ENCODE measurements at places on chromosomes 7 and 10.

- DNase-seq = peak; percentile 42
These were observed 996 bp downstream of the ADAM12 start for GRCh38 chr10:126387041-126387921.

- no peak for DNase-seq
These were observed 481.0 kb downstream of the PLXNA4 start for GRCh38 chr7:132095111-132095765.

DNA sequence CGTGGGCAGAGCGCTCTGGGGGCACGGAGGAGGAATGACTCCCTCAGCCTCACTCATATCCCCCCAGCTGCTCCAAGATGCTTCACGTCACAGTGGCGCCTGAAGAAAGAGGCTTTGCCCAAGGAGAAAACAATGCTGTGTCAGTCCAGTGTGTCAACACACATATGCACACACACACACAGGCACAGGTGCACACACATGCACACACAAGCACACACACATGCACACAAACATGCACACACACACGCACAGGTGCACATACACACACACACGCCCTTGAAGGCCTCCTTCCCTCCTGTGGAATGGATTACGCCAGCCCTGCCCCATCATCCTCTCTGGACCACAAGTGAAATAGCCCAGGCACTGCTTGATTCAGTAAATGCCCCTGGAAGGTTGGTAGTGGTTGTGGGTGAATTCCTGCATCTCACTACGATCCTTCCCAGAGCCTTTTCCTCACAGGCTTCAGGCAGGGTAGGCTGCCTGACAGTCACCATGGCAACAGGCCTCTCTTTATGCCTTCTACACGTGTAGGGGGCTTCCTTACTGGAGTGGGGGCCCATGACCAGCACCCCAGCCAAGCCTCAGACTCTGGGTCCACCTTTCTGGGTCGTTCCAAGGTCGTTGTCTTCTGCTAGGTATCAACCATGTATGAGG lies 371.5 kb upstream of the PODXL start:
- DNase-seq = no peak

GRCh38 chr7:91692800-91693199 lies 187.7 kb downstream of the MTERF1 start:
- no peak for DNase-seq

DNA sequence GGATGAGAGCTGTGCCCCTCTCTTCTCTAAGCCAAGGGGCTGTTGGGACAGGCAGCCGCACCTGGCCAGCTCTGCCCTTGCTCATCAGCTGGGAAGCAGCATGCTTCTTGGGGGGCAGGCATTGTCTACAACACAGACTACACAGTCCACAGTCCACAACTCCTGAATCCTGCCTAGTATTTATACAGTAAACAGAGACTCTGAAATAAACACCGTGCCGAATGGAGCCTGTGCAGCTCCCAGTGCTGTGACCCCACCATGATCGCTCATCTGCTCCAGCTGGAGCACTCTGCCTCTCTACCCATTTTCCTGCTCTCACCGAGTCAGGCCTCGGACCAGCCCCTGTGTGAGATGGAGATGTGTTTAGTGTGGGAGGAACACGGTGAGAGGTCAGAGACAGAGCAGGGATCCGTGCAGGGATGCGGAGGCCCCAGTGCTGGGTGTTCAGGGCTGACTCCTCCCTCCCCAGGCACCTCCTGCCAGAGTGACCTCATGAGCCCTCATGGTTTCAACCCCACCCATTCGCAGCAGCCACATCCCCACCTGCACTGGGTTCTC lies 608.0 kb downstream of the DNAJB6 start:
- DNase-seq = no peak
